ENCODE measurements at places on chromosomes 6 and 20. TPM values are rescaled to one million over a fixed set of nuclear protein-coding genes. Genes with fewer than 3 reads are reported as not detected.

The ADTRP gene
- 0.33 TPM for total RNA-seq

The RSPO4 gene
- total RNA-seq: not detected

The ATP9A gene
- total RNA-seq: 25.2 TPM

The MYLK4 gene
- 1.2 TPM for total RNA-seq

The SUMO4 gene
- 0.27 TPM for total RNA-seq

The SLC17A1 gene
- total RNA-seq: not detected

The CPXM1 gene
- total RNA-seq: 0.69 TPM

The ECT2L gene
- total RNA-seq: 1.6 TPM

The EYA4 gene
- 15.4 TPM for total RNA-seq

The DOK5 gene
- total RNA-seq: 14.3 TPM

Measured in left ventricle myocardium inferior (tissue), 1 donor.